ENCODE measurements at places on chromosomes 3 and 15.
A peak's percentile ranks its signal among the peaks of the same experiment; 100 is the strongest.

GRCh38 chr3:77147836-77148578 is 108.1 kb downstream of the ROBO2 start:
- DNase-seq = no peak

- no peak for DNase-seq
These were observed 35.0 kb upstream of the MGLL start for GRCh38 chr3:127857333-127857732.

DNA sequence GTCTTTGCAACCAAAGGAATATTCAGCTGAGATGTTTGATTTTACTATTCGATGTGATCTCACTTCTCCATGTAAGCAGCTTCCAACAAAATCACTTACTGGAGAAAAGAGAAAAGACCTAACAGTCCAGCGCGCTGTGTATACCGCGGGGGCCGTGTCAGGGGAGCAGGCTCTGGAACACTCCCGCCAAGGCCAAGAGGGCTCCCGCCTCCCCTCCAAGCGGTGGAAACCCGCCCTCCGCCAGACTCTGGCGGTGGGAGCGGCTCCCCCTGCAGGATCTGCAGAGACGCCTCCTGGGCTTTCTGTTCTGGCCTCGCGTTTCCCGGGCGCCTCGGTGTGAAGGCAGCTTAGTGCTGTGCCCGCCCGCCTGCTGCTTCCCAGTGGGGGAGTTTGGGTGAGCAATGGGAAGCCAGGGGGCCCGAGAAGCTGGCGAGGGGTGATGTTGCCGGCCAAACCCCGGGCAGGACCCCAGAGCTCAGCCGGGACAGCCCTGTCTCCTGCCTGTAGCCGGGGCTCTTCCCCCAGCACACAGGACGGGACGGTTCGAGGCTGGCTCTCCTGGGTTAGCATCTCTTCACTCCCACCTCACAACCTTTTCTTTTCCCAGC is 36.3 kb downstream of the CHST14 start:
- DNase-seq = peak; percentile 66

- DNase-seq = no peak
These were observed 194.4 kb upstream of the GBE1 start for GRCh38 chr3:81955878-81956277.

DNA sequence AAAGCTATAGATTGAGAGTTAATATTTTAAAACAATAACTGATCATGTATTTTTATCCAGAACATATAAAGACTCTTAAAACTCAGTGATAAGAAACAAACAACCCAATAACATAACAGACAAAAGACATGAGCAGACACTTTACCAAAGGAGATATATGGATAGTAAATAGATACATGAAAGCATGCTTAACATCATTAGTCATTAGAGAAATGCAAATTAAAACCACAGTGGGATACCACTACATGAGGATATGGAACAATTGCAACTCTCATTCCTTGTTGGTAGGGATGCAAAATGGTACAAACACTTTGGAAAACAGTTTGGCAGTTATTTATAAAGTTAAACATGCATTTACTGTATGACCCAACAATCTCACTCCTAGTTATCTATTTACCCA is 95.0 kb downstream of the IQCH start:
- no peak for DNase-seq

GRCh38 chr3:23808525-23808924 is 2.8 kb downstream of the UBE2E1 start:
- no peak for DNase-seq

DNA sequence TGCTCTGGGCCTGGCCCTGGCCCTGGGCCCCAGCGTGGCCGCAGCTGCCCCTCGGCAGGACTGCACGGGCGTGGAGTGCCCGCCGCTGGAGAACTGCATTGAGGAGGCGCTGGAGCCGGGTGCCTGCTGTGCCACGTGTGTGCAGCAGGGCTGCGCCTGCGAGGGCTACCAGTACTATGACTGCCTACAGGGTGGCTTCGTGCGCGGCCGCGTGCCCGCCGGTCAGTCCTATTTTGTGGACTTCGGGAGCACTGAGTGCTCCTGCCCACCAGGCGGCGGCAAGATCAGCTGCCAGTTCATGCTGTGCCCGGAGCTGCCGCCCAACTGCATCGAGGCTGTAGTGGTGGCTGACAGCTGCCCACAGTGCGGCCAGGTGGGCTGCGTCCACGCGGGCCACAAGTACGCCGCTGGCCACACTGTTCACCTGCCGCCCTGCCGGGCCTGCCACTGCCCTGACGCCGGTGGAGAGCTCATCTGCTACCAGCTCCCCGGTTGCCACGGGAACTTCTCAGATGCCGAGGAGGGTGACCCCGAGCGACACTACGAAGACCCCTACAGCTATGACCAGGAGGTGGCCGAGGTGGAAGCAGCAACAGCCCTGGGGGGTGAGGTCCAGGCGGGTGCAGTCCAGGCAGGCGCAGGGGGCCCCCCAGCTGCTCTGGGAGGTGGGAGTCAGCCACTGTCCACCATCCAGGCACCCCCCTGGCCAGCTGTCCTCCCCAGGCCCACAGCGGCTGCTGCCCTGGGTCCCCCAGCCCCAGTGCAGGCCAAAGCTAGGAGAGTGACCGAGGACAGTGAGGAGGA is 21.7 kb downstream of the FBLN2 start:
- no peak for DNase-seq

GRCh38 chr15:90836296-90836871 is 32.0 kb upstream of the FURIN start:
- no peak for DNase-seq

DNA sequence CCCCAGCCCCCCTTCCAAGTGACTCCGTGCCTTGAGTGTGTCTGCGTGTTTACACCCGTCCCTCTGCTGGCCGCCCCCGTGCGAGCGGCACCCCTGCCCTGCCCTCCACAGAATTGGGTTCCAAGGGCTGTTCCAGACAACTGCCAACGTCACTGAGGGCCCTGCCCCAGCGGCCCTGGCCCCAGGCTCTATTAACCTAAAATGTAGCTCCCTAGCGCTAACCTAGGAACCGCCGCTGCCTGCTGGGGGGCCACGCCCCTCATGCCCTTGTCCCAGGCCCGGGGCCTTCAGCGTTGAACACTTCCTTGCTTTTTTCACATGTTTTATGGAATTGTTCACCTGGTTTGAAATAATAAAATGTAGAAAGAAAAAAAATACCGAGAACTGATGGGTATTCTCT is 10.0 kb upstream of the SEMA3B start:
- DNase-seq = no peak

GRCh38 chr3:78761126-78761525 is 1006.7 kb downstream of the ROBO1 start:
- no peak for DNase-seq

- DNase-seq = no peak
These were observed 41.5 kb downstream of the PDHB start for GRCh38 chr3:58392181-58392580.

- DNase-seq = no peak
These were observed 122.2 kb downstream of the KLHL25 start for GRCh38 chr15:85672332-85673084.

DNA sequence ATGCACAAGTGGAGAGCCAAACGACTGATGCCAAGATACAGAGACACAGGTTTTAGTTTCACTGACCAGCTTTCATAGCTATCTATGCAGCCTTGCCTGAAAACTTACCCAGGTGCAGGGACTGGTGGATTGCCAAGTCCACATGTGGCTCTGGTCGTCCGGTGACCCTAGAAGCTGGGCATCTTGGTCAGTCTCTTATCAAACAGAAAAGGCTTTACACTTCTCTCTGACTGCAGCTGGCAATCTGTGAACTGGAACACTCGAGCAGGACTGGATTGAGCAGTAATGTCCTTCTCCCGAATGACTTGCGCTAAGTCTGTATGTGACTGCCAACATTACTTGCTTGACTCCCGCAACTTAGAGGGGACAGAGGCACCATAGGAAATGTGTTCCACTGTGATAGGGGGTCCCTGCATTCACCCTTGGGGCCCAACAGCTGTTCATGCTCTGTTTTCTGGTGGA is 63.0 kb upstream of the SIAH2 start:
- no peak for DNase-seq

- no peak for DNase-seq
These were observed 8.0 kb upstream of the CBLB start for GRCh38 chr3:105876780-105877327.

GRCh38 chr3:194486540-194487288 is at the start of gene ATP13A3:
Gene ATP13A3 (minus strand): TSS chr3:194487002. CDS start chr3:194462190, 24,812 bp downstream.
- DNase-seq = peak; percentile 90

DNA sequence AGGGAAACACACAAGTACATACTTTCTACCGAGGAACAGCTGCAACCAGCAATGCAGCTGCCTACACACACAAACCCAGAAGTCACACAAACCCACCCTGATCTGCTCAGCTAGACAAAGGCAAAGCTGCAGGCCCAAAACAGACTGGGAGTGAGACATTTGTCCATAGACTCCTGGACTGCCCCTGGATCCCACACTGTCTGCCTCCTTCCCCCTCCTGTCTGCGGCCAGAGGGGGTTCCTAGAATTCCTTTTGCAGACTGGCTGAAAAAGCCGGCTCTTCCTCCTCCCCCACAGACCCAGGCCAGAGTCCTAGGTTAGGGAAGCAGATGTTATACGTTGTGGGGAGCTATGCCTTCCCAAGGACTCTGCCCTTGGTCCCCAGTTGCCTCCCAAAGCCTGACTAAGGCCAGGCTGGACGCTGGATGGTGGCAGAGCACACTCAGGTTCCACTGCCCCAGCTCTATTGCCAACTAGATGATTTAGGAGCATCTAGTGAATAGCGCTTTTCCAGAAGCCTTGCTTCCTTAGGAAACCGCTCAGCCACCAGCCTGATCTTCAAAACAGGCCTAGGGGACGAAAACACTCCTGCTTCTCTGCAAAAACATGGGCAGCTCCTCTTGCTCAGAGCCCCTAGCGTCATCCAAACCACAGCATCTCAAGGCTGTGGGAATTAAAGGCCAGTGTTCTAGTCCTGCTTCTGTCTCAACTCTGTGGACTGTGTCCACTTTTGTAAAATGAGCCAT is 37.4 kb upstream of the CILP start:
- no peak for DNase-seq

DNA sequence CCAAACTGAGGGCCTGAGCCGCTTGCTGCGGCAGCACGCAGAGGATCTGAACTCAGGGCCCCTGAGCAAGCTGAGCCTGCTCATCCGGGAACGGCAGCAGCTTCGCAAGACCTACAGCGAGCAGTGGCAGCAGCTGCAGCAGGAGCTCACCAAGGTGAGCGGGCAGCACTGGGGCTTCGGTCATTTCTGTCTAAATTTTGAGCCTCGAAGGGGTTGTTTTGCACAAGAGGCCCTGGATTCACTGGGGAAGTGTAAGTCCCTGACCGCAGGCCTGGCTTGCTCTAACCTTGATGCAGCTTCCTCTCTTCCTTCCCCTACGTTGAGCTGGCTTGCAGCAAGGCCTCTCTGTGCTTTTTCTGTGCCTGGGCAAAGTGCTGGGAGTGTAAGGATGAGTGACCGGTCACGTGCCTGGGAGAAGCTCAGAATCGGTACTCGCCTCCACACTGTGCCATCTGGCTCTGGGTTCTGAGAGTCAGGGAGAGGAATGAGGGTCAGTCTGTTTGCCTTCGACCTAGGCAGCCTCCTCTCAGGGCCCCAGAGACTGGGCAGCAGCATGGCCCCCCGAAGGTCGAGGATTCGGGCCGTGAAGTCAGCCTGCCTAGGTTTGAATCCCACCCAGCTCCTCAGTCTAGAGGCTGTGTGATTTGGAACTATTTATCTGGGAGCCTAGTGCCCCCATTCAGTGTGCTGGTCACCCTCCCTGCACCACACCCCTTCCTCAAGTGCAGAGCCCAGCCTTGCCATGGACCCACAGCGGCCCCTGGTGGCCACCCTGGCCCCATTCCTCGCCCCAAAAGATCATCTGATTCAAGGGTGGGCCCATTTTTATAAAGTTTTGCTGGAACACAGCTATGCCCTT is 1.4 kb downstream of the FES start:
- DNase-seq = peak; percentile 80

DNA sequence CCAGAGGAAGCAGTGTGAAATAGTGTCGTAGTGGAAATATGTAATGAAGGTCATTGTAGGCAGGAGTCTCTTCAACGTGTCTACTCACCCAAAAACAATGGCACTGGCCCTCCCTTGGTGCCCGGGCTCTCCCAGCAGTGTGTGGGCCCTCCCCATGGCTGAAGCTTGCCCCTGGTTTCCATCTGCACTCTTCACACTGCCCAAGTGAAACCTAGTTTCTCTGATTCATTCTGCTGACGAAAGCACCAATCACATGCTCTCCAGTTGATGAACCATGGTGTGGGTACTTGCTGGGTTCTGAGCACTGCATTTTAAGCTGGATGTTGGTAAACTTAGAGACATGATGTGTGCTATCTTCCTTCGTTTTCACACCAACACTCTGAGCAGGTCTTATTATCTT is 61.0 kb upstream of the AGBL1 start:
- no peak for DNase-seq

DNA sequence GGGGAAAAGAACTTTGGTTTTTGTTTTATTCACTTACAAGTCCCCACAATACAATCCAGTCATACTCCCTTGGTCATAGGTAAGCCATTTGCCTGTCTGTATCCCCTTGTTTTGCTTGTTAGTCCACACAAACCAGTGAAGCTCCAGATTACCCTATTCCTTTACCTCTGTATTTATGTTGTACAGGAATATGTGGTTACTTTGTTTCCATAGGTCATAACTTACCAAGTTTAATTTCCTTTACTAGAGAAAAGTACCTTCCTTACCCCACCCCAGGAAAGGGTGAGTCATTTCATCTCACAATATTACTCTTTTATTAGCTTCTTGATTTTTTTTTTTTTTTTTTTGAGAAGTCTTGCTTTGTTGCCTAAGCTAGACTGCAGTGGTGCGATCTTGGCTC is 113.4 kb upstream of the LRRFIP2 start:
- DNase-seq = no peak

- no peak for DNase-seq
These were observed 23.8 kb downstream of the MEX3B start for GRCh38 chr15:82021992-82022391.

DNA sequence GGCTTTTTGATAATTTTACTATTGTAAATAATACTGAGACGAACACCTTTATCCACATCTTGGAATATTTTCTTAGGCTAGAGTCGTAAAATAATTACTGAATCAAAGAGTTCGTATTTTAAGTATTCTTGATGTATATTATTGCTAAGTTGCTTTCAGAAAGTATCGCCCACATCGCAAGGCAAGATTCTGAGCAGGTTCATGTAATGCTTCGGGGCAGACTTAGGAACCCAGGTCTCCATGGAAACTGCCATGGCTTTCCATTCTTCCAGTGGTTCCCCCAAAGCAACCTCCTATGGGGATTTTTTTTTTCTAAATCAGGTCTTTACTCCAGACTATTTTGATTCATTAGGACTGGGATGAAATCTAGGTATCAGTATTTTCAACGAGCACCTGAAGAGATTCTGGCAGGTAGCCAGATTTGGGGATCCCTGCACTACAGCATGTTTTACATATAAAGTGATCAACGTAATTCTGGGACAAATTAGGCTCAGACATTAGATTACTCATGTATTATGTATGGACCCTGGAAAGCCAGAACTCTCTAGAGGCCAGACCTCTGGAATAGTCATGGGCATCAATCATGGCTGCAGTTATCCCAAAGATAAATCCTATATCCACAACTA is 86.5 kb downstream of the B3GNT5 start:
- DNase-seq = no peak

- DNase-seq = no peak
These were observed 110.6 kb downstream of the LPP start for GRCh38 chr3:188264226-188265207.

- DNase-seq = no peak
These were observed 609.7 kb upstream of the GOLIM4 start for GRCh38 chr3:168705412-168705811.

All from activated naive CD4-positive, alpha-beta T cell treated with Interleukin-2 at 50 U/mL for 16 hours (primary cell).